ENCODE measurements at places on chromosomes 2 and 18. TPM values are rescaled to one million over a fixed set of nuclear protein-coding genes. Genes with fewer than 3 reads are reported as not detected.

YPEL5 gene
- 94.2 TPM for polyA plus RNA-seq

SMYD1 gene
- polyA plus RNA-seq = not detected

ERBB4 gene
- 1.5 TPM for polyA plus RNA-seq

ADGRF3 gene
- polyA plus RNA-seq = 1.4 TPM

Data from left lung (tissue), 14 donors.